Vagina (tissue), 2 donors: ENCODE measurements at places on chromosomes 4 and X.

- no peak for DNase-seq
Observed at GRCh38 chr4:67459164-67459563, 86.1 kb downstream of the CENPC start.

- DNase-seq, result no peak
Observed at GRCh38 chrX:41449615-41450014, 2.5 kb downstream of the NYX start.

DNA sequence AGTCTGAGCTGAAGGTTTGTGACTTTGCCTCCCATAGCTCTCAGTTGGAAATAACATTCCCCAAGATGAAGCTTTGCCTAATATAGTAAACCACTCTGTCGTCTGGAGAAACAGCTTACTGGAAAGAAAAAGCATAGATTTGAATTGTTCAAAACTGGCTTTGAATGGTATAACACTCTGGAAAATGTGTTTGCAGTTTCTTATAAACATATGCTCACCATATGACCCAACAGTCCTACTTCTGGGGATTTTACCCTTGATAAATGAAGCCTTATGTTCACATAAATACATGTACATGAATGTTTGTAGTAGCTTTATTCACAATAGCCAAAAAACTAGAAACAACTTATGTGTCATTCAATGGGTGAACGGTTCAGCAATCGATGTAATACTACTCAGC, 10.2 kb downstream of the VEGFD start:
- no peak for DNase-seq

- no peak for DNase-seq
Observed at GRCh38 chr4:88382621-88383020, 4.0 kb downstream of the HERC6 start.

DNA sequence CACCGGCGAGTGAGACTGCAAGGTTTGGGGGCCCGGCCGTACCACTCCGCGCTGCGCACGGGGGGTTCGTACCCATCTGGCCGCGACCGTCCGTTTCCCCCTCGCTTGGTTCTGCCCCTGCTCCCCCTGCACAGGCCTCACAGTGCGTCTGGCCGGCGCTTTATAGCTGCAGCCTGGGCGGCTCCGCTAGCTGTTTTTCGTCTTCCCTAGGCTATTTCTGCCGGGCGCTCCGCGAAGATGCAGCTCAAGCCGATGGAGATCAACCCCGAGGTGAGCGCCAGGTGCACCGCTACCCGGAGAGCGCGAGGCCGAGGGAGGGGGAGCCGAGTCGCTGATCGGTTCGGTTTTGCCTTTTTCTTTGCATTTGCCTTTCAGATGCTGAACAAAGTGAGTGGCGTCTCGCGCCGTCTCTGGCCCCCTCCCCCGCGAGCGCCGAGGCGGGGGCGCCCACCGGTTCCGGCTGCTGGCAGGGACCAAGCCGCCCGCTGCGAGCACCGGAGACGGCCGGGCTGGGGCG, at the start of gene UCHL1:
UCHL1 (plus strand) TSS at position 189 of the 517 bp plus-strand sequence; CDS start at position 238, 49 bp downstream.
- DNase-seq, result no peak

GRCh38 chrX:9379697-9380551, 84.9 kb upstream of the TBL1X start:
- no peak for DNase-seq

DNA sequence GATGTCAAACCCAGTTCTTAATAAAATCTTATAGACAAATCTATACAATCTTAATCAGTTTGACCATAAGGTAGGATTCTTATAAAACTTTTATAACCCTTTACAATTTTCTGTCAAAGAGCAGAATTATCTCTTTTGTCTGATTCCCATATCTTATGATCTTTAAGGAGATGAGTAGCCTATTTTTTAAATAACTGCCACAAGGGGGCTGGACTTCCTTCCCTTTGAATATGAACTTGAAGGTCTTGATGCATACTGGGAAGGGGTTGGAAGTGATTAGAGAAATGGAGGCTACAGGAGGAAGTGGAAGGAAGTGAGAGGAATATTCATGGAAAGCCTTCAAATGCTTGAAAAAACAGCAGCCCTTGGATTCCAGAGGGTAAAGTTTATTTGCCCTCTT, 111.1 kb downstream of the APOOL start:
- no peak for DNase-seq

GRCh38 chr4:161517941-161518340, 645.9 kb downstream of the FSTL5 start:
- DNase-seq, result no peak
